ENCODE measurements at places on chromosomes 2 and 18.

- DNase-seq = no peak
These were observed 165.2 kb downstream of the SH3BP4 start for GRCh38 chr2:235116885-235117492.

DNA sequence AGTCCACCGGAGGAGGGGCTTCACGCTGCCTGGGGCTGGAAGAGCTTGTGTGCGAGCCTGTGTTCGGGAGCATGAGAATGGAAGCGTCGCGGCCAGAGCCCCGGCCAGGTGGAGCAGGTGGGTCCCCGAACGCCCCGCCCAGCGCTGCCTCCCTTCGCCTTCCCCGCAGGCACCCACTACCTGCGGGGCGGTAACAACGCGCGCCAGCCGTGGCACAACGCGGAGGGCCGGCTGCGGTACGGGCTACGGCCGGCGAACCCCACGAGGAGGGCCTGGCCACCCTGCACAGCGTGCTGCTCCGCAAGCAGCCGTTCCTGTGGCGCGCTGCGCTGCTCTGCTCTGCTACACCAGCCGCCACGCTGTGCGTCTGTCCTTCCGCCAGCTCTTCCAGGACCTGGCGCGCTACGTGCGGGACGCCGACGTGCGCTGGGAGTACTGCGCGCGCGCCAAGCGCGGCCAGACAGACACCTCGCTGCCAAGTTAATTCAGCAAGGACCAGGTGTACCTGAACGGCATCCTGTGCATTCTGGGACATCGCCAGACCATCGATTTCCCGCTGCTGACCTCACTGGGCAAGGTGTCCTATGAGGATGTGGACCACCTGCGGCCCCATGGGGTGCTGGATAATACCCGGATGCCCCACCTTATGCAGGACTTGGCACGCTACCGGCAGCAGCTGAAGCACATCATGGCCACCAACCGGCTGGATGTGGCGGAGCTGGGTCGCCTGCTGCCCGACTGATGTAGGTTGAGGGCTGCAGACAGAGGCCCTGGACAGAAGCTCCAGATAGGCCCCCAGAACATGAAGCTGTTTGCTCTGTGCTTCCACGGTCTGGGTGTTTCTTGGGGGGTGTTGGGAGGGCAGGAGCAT, 200.6 kb downstream of the NAPG start:
- no peak for DNase-seq

GRCh38 chr2:71756280-71756906, 303.0 kb downstream of the DYSF start:
- no peak for DNase-seq

DNA sequence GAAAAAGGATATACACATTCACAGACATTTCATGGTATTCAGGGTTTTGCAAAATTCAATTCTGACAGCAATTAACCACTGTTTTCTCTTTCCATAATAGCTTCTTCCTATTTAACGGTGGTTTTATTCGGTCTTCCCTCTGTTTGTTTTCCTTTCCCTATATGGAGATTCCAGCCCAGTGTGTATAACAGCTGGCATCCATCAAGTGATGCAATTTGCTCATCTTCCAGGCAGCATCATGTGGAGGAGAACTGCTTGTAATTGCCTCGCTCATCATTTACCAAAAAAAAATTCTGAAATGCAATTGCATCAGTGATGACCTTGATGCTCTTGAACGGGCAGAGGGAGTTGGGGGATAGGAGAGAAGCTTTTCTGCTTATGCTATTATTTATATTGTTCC, 165.9 kb upstream of the PGAP1 start:
- no peak for DNase-seq

- no peak for DNase-seq
These were observed 74.0 kb upstream of the PKDCC start for GRCh38 chr2:41973871-41974270.

DNA sequence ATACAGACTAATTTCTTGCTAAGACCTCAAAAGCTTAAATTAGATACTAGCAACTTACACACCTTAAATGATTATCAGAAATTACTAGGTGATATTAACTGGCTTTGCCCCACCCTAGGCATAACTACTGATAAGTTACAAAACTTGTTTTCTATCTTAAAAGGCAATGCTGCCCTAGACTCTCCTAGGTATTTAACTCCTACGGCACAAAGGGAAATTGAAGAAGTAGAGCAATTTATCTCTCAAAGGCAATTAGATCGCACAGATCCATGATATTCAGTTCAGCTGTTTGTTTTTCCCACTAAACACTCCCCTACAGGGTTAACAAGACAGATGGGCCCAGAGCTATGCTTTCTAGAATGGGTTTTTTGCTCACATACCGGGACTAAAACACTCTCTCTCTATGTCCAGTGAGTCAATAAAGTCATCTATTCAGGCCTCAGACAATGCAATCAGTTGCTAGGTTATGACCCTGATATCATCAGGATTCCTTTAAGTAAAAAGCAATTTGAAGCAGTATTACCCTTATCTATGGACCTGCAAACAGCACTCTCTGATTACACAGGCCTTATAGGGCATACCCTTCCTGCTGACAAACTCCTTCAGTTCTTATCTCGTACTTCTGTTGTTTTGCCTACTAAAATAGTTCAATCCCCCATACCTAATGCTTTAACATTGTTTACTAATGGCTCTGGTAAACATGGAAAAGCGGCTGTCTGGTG, 14.3 kb downstream of the MAP3K2 start:
- no peak for DNase-seq

- DNase-seq = no peak
These were observed 48.3 kb upstream of the TMEM18 start for GRCh38 chr2:725468-725867.

- DNase-seq = no peak
These were observed 483.7 kb downstream of the PTPRM start for GRCh38 chr18:8050616-8051329.

- DNase-seq = no peak
These were observed 17.6 kb downstream of the WNT10A start for GRCh38 chr2:218898109-218898878.

DNA sequence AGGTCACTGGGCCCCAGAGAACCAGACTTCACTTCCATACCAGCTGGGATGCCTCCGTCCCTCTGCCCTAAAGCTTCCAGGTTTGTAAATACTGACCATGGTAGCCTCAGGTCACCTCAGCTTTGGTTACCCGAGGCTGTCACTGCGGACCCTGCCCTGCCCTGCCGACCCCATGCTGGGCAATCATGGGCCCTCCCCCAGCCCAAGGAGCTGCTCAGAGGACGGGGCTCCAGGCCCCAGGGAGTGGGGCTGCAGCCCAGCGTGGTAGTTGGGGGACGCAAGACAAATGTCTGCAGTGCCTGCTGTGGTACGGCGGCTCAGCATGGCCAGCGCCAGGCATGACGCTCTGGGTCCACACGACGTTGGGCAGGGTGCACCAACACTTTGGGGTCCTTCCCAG, 25.3 kb downstream of the RAMP1 start:
- no peak for DNase-seq

Measured in HFF-Myc (cell line).